ENCODE measurements at places on chromosomes 1 and 21. TPM values are rescaled to one million over a fixed set of nuclear protein-coding genes. Genes with fewer than 3 reads are reported as not detected.

ALDH4A1 gene
- 18.1 TPM for polyA plus RNA-seq

RASAL2 gene
- polyA plus RNA-seq: 27.7 TPM

RGS4 gene
- 25.8 TPM for polyA plus RNA-seq

AMY2A gene
- not detected for polyA plus RNA-seq

FHAD1 gene
- not detected for polyA plus RNA-seq

EPHA8 gene
- not detected for polyA plus RNA-seq

PRAMEF9 gene
- not detected for polyA plus RNA-seq

DCDC2B gene
- not detected for polyA plus RNA-seq

ENAH gene
- 68.7 TPM for polyA plus RNA-seq

RPL5 gene
- polyA plus RNA-seq: 1,389 TPM

IL20 gene
- not detected for polyA plus RNA-seq

CCDC185 gene
- polyA plus RNA-seq: not detected

CLCA4 gene
- not detected for polyA plus RNA-seq

IL12RB2 gene
- polyA plus RNA-seq: not detected

KCNT2 gene
- polyA plus RNA-seq: 1.4 TPM

NCF2 gene
- polyA plus RNA-seq: 2.0 TPM

AMY1A gene
- polyA plus RNA-seq: not detected

LY9 gene
- not detected for polyA plus RNA-seq

S100A8 gene
- not detected for polyA plus RNA-seq

HLX gene
- 4.2 TPM for polyA plus RNA-seq

CTNNBIP1 gene
- polyA plus RNA-seq: 25.5 TPM

CAMK2N1 gene
- 40.2 TPM for polyA plus RNA-seq

BATF3 gene
- 1.7 TPM for polyA plus RNA-seq

SMPDL3B gene
- 0.34 TPM for polyA plus RNA-seq

MASP2 gene
- polyA plus RNA-seq: not detected

AMPD1 gene
- not detected for polyA plus RNA-seq

SDC3 gene
- 15.4 TPM for polyA plus RNA-seq

DRAM2 gene
- 110 TPM for polyA plus RNA-seq

CD52 gene
- polyA plus RNA-seq: not detected

ZNF697 gene
- 3.2 TPM for polyA plus RNA-seq

MARK1 gene
- polyA plus RNA-seq: 0.97 TPM

KRTAP19-5 gene
- not detected for polyA plus RNA-seq

PTPRC gene
- 0.20 TPM for polyA plus RNA-seq

JMJD4 gene
- 20.5 TPM for polyA plus RNA-seq

LDLRAD1 gene
- not detected for polyA plus RNA-seq

LCE1B gene
- polyA plus RNA-seq: not detected

KDF1 gene
- not detected for polyA plus RNA-seq

SPRR3 gene
- not detected for polyA plus RNA-seq

ALX3 gene
- 4.3 TPM for polyA plus RNA-seq

ASCL5 gene
- not detected for polyA plus RNA-seq

NHLH1 gene
- 0.20 TPM for polyA plus RNA-seq

FAM3B gene
- not detected for polyA plus RNA-seq

MT1HL1 gene
- not detected for polyA plus RNA-seq

MEGF6 gene
- 31.8 TPM for polyA plus RNA-seq

All from BJ (cell line).